ENCODE measurements at places on chromosomes 11 and 22.

DNA sequence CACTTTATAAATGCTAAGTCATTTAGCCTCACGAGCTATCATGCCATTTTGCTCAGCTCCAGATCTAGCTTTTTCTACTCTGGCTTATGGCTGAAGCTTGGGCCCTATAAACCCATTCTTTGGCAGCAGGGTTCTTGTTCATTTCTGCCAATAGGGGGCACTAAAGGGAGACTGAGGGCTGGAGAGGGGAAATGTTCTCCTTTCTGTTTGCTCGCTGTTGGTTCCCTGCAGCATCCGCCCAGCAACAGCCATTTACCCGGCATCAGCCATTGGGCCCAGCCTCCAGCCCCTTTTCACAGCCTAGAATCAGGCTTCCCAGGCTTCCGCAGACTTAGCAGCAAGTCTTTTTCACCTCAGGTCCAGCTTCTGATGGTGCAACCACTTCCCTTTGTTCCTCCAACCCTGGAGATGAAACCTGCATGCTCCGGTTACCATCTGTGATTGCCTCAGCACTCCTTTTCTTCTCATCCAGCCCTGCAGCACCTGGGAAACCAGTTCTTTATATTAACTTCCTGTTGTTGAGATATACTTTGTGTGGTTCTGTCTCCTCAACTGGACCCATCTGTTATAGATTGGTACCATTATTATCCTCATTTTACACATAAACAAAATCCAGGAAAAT lies 4.2 kb upstream of the ME3 start:
- peak; percentile 98 for DNase-seq

DNA sequence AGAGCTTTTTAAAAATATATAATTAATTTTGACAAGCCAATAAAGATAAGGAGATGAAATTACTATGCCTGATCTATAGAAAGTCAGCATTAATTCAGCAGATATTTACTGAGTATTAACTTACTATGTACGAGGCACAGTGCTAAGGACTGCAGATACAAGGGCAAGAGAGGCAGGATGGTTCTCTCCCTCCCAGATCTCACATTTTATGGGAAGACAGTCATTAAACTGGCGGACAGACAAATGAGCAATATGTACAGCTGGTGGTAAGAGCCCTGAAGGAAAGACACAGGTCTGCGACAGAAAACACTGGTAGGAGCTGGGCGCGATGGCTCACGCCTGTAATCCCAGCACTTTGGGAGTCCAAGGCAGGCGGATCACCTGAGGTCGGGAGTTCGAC lies 36.8 kb downstream of the MCHR1 start:
- no peak for DNase-seq

- no peak for DNase-seq
Measured at GRCh38 chr11:125412509-125412908, 83.6 kb downstream of the FEZ1 start.

DNA sequence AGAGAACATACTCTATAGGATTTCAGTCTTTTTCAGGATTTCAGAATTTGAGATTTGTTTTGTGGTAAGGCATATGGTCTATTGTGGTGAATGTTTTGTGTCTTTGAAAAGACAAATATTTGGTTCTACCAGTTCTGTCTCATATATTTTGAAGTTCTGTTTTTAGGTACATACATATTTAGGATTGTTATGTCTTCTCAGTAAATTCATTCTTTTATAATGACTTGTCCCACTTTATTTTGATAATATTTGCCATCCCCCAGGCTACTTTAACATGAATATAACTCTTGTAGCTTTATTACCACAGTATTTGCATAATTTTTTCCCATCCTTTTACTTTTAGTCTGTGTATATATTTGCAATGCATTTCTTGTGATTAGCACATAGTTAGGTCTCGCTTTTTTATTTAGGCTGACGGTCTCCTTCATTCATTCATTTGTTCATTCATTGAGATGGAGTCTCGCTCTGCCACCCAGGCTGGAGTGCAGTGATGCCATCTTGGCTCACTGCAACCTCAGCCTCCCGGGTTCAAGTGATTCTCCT lies 32.1 kb downstream of the MTMR3 start:
- no peak for DNase-seq

DNA sequence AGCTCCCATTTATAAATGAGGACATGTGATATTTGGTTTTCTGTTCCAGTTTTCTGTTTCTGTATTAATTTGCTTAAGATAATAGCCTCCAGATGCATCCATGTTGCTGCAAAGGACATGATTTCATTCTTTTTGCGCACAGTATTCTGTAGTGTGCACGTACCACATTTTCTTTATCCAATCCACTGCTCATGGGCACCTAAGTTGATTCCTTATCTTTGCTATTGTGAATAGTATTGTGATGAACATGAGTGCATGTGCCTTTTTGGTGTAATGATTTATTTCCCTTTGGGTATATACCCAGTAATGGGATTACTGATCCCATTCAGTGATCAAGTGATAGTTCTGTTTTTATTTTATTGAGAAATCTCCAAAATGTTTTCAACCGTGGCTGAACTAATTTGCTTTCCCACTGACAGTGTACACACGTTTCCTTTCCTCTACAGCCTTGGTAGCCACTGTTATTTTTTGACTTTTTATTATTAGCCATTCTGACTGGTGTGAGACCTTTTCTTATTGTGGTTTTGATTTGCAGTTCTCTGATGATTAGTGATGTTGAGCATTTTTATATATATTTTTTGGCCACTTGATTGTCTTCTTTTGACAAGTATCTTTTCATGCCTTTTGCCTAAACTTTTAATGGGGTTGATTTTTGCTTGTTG lies 226.0 kb upstream of the ANO3 start:
- no peak for DNase-seq

DNA sequence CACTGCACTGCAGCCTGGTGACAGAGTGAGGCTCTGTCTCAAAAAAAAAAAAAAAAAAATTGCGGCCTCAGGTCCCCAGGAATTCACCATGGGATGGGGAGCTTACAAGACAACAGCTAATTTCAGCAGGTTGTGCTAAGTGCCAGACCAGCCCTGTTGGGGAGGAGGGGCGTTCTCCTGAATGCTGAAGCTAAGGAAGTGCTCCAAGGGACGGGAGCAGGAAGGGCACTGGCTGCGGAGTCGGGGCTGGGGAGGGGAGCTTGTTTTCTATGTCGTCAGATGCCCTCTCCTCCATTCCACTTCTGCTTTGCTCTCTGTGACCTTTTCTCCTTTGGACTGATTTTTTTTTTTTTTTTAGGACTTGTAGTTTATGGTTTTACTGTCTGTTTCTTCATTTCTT lies 4.5 kb downstream of the ADAMTS15 start:
- DNase-seq: no peak

- no peak for DNase-seq
Measured at GRCh38 chr11:111269146-111269868, 23.8 kb downstream of the POU2AF2 start.

- DNase-seq: no peak
Measured at GRCh38 chr11:132538642-132539041, 993.7 kb downstream of the OPCML start.

DNA sequence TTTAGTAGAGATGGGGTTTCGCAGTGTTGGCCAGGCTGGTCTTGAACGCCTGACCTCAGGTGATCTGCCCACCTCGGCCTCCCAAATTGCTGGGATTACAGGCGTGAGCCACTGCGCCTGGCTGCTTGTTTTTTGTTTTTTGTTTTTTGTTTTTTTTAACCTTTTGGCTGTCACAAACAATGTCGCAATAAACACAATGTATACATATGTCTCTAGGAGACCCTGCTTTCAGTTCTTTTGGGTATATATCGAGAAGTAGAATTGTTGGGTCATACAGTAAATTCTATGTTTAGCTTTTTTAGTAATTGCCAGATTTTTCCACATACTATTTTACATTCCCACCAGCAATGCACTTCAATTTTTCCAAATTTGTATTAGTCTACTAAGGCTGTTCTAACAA lies 28.0 kb downstream of the RBX1 start:
- DNase-seq: no peak

- peak; percentile 18 for DNase-seq
Measured at GRCh38 chr11:93796441-93797231, 12.6 kb downstream of the MED17 start.

DNA sequence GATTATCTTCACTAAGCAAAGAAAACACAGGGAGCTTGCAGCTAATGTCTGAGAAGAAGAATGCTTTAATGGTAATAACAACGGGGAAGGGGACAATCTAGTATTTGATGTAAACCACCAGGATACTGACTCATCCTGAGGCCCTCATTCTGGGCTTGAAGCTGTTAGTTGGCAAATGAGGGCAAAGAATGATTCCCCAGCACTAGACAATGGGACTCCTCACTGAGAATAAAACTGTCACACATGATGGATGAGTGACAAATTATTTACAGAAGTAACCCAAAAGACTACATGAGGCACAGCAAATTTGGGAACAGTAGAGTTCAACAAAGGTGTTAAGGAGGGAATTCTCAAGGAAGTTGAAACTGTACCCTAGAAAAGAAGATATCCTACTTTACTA lies 76.3 kb downstream of the FAM168A start:
- peak; percentile 58 for DNase-seq

GRCh38 chr22:22375576-22376351 lies 131.2 kb downstream of the VPREB1 start:
- no peak for DNase-seq

- DNase-seq: peak; percentile 47
Measured at GRCh38 chr22:40383905-40384304, 13.5 kb downstream of the SGSM3 start.

GRCh38 chr11:35146711-35147110 lies 7.7 kb downstream of the CD44 start:
- no peak for DNase-seq

DNA sequence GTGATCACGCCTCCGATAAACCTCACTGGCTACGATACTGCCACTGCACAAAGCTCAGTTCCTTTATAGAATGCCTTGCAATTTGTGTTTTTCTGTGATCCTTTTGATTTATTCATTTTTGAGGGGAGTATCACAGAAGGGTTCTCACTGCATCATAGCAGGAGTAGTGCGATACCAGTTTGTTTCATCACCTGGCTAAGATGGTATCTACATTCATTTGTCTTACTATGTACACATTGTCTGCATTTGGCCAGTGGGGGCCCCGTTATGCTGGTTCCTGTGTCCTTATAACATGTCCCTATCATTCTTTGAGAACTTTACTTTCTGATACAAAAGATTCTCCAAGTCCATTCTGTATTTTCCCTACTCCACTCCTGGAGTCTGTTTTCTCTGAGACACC lies 44.6 kb downstream of the APLP2 start:
- no peak for DNase-seq

- DNase-seq: peak; percentile 80
Measured at GRCh38 chr11:267491-267994, 10.7 kb upstream of the NLRP6 start.

GRCh38 chr11:70191495-70192140 lies 11.5 kb upstream of the FADD start:
- peak; percentile 87 for DNase-seq

GRCh38 chr11:72726266-72727220 lies 25.7 kb downstream of the ARAP1 start:
- DNase-seq: no peak

GRCh38 chr22:19874307-19875060 lies 19.8 kb upstream of the GNB1L start:
- no peak for DNase-seq

- DNase-seq: no peak
Measured at GRCh38 chr11:95768521-95768920, 21.1 kb downstream of the FAM76B start.

GRCh38 chr11:61049859-61050258 lies 52.4 kb upstream of the CD5 start:
- DNase-seq: no peak

DNA sequence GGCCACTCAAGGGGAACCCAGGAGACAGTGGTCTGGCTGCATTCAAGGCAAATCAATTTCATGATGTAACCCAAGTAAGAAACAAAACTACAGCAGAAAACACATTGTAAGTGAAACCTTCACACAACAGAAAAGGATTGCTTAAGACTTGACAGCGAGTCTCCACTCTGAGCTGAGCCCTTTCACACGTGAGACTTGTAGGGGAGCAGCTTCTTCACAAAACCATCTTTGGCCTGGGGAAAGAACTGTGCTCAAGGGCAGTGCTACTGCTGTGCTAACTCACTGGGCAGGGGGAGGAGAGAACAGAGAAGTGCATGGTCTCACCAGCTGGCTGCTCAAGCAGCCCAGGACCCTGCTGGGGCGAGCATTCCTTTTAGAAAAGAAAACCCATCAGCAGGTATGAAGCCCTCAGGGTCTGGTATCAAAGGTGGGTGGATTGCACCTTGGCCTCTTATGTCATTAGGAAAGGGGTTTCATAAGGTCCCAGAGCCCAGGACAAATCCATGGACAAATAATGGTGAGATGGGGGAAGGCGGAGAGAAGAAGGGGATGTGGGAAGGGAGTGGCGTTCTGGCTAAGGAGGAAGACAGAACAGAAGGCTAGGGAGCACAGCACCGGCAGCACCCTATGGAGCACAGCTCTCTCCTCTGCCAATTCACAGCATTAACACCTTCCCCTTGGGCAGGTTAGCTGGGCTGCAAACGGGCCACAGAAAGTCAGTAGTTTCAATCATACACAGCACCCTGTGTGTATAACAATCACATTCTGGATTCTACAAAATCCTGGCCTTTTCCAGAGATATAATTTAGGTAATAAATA lies 20.6 kb upstream of the RAPSN start:
- DNase-seq: no peak

- DNase-seq: no peak
Measured at GRCh38 chr11:131077340-131077739, 161.1 kb upstream of the SNX19 start.

DNA sequence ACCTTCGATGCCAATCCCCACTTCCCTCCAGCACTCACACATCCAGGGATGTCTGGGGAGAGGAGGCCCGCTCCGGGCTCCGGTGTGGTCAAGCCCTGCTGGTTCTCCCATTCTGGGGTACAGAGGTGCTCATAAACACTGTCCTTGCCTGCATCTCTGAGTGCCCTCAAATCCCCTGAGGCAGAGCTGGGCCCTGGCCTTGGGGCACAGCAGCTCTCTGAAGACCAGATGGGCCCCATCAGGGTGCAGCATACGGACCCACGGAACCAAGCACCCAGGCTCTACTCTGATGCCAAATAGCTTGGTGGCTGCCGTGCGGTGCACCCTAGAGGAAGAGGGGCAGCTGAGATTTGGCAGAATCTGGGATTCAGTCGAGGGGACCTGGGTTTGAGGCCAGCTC lies 35.7 kb upstream of the NNMT start:
- DNase-seq: no peak

- DNase-seq: no peak
Measured at GRCh38 chr11:119297938-119298337, 19.0 kb downstream of the MCAM start.

Measured in OCI-M1 (cell line).